ENCODE measurements at places on chromosomes 7 and 10.

- no peak for DNase-seq
Observed at GRCh38 chr7:45173596-45174327, 16.2 kb downstream of the RAMP3 start.

- no peak for DNase-seq
Observed at GRCh38 chr10:10967029-10967428, 50.6 kb upstream of the CELF2 start.

GRCh38 chr7:140069298-140069949 lies 6.7 kb upstream of the PARP12 start:
- peak; percentile 26 for DNase-seq

GRCh38 chr7:1986366-1987083 lies 246.2 kb downstream of the MAD1L1 start:
- DNase-seq = peak; percentile 16

GRCh38 chr7:7344583-7344982 lies 162.2 kb downstream of the C1GALT1 start:
- DNase-seq = no peak

DNA sequence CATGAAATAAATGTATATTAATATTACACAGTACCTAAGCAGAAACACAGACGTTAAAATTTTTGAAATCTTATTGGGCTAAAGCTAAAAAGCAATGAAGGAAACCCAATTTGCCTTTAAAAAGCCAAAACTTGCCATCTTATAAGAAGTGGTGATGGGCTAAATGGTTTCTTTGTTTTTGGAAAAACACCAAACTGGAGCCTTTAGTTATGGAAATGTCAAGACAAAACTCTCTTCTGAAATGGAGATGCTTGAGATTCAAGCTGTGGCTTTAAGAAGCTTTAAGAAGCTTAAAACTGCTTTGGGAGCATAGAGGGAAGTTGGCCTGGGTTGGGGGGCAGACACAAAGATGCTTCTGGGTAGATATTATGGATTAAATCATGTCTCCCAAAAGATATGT lies 277.0 kb downstream of the GFRA1 start:
- no peak for DNase-seq

DNA sequence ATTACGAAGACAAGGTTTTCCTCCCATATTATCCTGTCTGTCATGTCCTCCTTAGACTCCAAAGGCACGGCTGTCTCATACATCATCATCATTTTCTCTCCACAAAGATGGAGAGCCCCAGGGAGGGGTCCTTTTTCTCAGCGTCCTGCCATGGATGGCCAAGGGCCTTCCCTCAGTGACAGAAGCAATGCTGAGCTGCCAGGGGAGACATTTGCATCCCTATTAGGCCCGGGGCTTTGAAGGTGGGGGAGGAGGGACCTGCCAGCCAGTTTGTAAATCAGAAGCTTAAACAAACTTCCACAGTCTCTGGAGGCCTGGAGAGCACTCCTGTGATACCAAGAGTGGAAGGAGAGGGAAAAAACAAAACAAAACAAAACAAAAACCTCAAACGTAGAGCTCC lies 112.4 kb upstream of the ADO start:
- no peak for DNase-seq

GRCh38 chr10:25682203-25682851 lies 251.7 kb upstream of the MYO3A start:
- DNase-seq = no peak

DNA sequence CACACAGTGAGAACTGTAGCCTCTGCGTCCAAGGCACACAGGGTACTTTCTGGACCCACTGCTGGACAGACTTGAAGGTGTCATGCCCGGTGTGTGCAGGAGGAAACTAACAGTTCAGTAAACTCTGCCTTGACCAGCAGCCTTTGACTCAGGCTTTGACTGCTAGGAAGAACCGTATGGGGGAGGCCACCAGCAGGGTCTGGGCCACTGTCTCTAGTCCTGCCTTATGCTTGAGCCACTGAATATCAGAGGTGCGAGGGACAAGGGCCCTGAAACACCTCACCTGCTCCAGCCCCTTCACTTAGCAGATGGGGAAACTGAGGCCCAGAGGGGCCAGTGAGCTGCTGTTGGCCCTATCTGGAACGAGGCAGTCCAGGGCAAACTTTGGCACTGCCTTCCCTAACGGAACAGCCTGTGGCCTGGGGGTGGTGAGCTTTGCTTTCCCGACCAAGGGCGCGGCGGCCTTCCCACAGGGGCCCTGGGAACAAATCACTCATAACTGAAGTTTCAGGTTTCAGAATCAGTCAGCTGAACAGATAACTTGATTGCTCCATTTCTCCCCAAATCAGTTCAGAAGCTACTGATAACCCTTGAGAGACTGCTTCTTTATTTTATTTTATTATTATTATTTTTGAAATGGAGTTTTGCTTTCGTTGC lies 130.0 kb downstream of the FAM53B start:
- DNase-seq = no peak

- no peak for DNase-seq
Observed at GRCh38 chr7:143265017-143265693, 1.9 kb downstream of the GSTK1 start.

GRCh38 chr10:129653861-129654260 lies 186.8 kb downstream of the MGMT start:
- DNase-seq = no peak

GRCh38 chr10:36141856-36142560 lies 499.9 kb upstream of the FZD8 start:
- no peak for DNase-seq
